ENCODE measurements at places on chromosomes 16 and 17.
A peak's percentile ranks its signal among the peaks of the same experiment; 100 is the strongest.

GRCh38 chr16:57773019-57773418 is 29.3 kb downstream of the KIFC3 start:
- DNase-seq = no peak

DNA sequence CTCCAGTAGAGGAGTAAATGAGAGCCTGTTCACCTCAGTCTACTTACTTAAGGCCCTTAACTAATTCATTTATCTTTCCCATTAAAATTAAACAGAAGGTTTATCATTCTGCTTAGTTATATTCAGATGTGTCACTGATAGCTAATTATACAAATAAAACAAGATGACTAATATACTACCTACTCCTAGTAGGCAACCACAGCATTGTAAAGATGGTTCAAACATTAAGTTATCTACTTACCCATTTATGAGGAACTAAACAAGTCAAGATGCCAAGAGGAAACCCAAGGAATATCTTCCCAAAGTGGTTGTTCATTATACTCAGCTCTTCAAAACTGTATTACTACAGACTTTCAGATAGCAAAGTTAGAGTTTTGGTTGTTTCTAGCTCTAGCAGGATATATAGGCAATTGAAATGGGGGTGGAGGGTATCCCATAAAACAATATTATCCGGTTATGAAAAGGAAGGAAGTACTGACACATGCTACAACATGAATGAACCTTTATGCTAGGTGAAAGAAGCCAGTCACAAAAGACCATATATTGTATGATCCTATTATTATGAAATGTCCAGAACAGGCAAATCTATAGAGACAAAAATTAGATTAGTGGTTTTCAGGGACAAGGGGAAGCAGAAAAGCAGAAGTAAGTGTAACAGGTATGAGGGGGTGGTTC is 56.5 kb downstream of the SPAG9 start:
- no peak for DNase-seq

DNA sequence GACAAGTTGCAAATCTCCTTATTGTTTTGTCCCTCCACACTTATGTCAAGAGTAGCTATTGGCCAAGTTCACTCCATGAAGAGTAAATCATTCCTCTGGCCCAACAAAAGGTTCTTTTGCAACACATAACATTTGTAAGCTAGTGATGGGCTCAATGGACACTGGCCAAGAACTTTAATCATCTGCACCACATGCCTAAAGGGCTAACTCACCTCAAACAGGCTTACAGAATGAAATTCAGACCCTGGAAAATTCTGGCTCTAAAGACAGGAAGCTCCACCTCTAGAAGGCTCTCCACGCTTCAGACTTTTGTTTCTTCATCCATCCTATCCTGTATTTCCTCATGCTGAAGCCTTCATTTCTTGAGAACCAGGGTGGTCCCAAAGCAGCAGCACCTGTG is 10.9 kb upstream of the ANKFN1 start:
- DNase-seq = no peak

DNA sequence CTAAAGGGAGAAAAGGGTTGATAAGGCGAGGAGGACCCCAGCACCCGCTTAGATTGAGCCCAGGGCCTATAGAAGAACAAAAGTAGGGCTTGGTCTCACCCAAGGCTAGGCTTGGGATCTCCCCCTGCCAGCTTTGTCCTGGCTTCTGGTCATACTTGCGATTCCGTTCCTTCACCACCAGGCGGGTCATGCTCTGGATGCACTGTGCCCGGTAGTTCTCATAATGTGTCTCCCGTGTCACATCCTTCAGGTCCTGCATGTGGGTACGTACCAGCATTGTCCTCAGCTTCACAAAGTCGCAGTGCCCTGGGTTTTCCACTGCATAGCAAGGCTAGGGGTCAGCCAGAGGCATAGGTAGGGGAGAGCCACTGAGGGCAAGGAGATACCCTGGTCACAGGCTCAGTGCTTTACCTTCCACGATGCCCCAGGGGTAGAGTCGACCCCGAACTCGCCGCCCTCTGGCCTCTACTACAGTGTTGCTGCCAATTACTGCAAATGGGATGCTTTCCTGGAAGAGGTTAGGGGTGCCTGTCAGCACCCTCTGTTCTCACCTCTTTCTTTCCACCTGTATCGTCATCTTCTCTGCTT is 6.5 kb upstream of the MTMR4 start:
- DNase-seq = no peak

- DNase-seq = no peak
These were observed 639.3 kb downstream of the TOX3 start for GRCh38 chr16:51907680-51908079.

DNA sequence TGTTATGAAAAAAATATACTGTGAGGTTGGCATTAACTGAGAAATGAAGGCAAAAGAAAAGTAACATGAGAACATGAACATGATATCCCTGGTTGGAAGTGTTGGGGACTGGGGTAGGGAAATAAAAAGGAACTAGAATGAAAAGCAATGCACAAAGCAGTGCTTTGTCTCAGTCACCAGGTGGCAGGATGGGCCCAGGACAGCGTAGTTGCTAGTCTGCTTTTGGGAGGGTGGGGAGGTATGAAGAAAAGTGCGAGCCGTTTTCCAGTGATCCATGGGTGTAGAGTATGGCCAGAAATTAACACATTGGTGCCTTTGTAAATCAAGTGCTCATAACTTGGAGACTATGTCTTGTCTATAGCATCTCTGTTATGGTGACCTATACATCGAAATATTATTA is 662.5 kb upstream of the SALL1 start:
- DNase-seq = no peak

- DNase-seq = no peak
These were observed 44.4 kb downstream of the HAPSTR1 start for GRCh38 chr16:9135797-9136196.

DNA sequence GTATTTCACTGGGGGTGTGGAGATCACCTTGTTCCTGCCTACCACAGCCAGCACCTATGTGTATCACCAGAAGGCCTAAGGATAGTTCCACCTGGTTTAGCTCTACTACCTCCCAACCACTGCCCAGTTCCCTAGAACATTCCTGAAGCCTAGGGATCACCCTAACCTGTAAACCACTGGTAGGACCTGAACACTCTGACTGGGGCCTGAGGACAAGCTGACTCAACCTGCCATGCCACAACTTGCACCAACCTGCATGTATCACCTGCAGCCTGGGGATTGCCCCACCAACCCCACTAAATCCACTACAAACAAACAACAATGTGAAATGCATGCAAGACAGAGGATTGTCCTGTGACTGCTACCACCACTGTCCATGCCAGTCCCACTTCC is 128.1 kb downstream of the KIF2B start:
- no peak for DNase-seq

- no peak for DNase-seq
These were observed 32.4 kb downstream of the RAB11FIP3 start for GRCh38 chr16:457732-458400.

DNA sequence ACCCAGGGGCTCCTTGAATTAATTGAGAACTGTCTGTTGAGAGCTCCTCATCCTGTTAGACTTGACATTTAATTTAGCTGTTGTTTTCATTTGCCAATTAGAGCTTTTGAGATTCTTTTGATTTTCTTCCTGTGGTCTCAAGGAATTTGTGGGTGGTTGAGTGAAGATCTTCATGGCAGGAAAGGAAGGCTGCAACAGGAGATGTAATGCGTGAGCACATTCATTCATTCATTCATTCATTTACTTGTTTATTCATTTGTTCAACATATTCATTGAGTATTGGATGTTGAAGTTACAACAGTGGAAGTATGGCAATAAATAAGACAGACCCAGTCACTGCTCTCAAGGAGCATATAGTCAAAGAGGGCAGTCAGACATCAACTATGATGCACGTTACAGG is 117.7 kb downstream of the PRKCB start:
- DNase-seq = no peak

- no peak for DNase-seq
These were observed 4.1 kb downstream of the B3GNT9 start for GRCh38 chr16:67146523-67147357.

- no peak for DNase-seq
These were observed 25.6 kb downstream of the NUP85 start for GRCh38 chr17:75231071-75231470.

- no peak for DNase-seq
These were observed 41.0 kb downstream of the OTOA start for GRCh38 chr16:21704733-21705132.

DNA sequence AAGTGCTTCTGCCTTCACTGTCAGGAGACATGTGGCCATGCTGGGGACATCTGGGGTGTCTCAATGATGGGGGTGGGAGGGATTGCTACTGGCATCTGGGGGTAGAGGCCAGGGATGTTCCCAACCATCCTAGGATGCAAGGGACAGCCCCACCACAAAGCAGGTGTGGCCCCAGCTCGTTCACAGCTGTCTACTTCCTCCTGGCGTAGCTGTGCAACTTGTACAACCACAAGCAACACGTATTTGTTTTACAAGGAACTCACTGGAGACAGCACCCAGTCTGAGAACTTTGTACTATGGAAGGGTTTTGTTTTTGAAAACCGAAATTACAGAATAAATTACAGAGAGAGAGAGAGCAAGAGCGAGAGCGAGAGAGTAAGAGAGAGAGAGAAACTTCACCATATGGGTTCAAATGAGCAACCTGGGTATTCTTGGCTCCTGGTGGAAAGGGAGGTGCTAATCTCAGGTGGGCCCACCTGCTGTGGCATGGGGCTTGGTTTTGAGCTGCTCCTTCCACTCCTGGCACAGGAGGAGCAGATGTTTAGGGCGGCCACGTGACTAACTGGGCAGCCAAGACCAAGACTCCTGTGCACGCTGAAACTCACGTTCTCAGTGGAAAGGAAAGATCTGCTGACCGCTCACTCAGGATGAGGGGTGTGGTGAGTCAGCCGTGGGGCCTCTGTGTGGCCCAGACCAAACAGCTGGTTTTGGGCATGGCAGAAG is 17.5 kb upstream of the TNFRSF13B start:
- peak; percentile 15 for DNase-seq

DNA sequence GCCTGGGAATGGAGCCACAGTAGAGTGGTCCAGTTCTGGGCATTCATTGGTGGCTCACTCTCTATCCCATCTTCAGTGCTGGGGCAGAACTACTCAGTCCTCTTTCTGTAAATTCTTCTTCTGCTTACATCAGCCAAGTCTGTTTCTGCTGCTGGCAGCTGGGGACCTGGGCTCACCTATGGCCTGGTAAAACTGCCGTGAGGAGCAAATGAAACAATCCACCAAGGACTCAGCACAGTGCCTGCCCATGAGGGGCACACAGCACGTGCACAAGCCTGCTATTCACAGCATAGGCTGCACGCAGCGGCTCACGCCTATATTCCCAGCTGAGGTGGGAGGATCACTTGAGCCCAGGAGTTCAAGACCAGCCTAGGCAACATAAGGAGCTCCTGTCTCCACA is 30.9 kb upstream of the SNN start:
- no peak for DNase-seq

DNA sequence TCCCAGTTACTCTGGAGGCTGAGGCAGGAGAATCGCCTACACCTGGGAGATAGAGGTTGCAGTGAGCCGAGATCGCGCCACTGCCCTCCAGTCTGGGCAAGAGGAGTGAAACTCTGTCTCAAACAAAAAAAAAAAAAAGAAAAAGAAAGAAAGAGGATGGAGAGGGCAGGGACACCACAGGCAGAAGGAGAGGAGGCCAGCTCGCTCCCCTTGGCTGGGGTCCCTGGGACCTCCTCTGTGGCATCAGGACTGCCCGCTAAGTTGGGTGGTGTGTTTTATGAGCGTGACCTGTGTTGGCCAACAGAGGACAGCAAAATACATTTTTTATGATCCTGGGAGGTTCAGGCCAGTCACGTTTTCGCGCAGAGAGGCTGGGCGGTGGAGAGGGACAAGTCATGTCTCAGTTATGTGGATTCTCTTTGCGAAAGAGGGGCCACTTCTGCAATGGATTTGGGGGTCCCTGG is 229.6 kb downstream of the MRTFB start:
- no peak for DNase-seq

GRCh38 chr17:10295728-10296343 is 77.0 kb downstream of the MYH13 start:
- no peak for DNase-seq

DNA sequence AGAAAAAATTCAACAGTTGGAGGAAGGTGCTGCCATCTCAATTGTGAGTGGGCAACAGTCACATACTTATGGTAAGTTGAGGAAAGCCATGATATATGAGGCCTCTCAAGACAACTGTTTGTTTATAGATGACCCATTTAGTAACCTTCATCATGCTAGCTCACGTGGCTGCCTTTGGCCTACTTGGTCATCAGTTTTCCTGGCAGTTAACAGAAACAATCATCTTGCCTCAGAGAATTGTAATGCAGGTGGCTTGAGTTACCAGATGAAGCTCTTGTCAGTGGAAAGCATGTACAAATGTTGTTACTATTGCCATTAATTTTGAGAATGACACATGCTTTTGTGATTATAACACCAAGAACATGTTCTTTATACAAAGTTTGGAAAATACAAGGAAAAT is 14.7 kb downstream of the TPPP3 start:
- DNase-seq = no peak

DNA sequence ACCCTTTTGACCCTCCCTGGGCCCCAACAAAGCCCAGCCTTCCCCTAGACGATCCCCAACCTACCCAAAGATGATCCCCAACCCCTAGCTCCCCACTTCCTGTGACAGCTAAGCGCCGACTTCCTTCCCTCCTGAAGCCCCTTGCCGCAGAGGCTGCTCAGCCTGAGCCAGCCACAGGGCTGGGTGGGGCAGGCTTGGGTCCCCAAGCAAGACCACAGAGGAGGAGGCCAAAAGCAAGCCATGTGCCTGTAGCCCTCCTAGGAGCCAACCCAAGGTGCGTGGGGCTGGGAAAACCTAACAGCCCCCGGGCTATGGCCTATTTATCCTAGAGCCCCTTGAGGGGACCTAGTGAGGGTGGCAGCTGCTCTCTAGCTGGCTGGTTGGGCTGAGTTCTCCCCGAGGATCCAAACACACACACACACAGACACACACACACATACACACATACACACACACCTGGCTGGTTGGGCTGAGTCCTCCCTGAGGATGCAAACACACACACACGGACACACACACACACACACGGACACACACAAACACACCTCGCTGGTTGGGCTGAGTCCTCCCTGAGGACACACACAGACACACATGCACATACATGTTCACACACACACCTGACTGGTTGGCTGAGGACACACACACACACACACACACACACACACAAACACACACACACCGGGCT is 4.8 kb downstream of the ARRB2 start:
- DNase-seq = peak; percentile 39

DNA sequence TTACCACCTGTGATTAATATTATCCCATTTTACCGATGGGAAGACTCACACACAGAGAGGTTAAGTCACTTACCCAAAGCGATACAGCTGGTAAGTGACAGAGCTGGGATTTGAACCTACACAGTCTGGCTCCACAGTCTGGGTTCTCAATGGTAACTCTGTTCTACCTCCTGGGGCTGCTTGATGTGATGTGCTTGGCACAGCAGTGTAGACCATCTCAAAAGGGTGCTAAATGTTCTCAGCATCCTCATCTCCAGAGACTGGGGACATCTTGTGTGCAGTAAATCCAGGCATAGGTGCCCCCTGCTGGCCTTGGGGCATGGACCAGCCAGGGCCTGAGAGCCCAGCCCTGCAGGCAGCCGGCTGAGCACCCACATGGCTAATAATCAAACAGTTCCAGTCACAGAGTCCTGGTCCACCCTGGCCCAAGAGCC is 15.4 kb upstream of the KATNB1 start:
- DNase-seq = peak; percentile 23

Measured in CD8-positive, alpha-beta memory T cell (primary cell).